Muscle of leg (tissue), 16 donors: ENCODE measurements at places on chromosomes 2 and 18. TPM values are rescaled to one million over a fixed set of nuclear protein-coding genes. Genes with fewer than 3 reads are reported as not detected.

Gene PRSS56
- polyA plus RNA-seq: 1.7 TPM

Gene IL36G
- polyA plus RNA-seq: not detected

Gene WDR75
- polyA plus RNA-seq: 35.5 TPM

Gene TMEM198
- 3.6 TPM for polyA plus RNA-seq

Gene NGEF
- 3.1 TPM for polyA plus RNA-seq

Gene EFR3B
- 3.5 TPM for polyA plus RNA-seq

GRCh38 chr2:136135921-136136906, 18.3 kb upstream of the CXCR4 start:
- DNase-seq: no peak
- H3K4me3 ChIP-seq: no peak overlapping the region
- peak overlapping the region; percentile 10 for H3K27ac ChIP-seq
- H3K36me3 ChIP-seq: no peaks in the 10 kb centered on the region
- peaks cover 8% of the 10 kb centered on the region for H3K4me1 ChIP-seq

- no peak for DNase-seq
- H3K36me3 ChIP-seq: no peaks in the 10 kb centered on the region
- no peak within 1 kb of the TSS for H3K27ac ChIP-seq
- peaks cover 69% of the 10 kb centered on the region for H3K27me3 ChIP-seq
- peak within 1 kb of the TSS; percentile 41 for H3K4me3 ChIP-seq
Observed at GRCh38 chr2:26847655-26848335, at the start of gene DPYSL5. DPYSL5 (plus strand) TSS chr2:26848132; CDS start chr2:26898500, 50,368 bp downstream.

DNA sequence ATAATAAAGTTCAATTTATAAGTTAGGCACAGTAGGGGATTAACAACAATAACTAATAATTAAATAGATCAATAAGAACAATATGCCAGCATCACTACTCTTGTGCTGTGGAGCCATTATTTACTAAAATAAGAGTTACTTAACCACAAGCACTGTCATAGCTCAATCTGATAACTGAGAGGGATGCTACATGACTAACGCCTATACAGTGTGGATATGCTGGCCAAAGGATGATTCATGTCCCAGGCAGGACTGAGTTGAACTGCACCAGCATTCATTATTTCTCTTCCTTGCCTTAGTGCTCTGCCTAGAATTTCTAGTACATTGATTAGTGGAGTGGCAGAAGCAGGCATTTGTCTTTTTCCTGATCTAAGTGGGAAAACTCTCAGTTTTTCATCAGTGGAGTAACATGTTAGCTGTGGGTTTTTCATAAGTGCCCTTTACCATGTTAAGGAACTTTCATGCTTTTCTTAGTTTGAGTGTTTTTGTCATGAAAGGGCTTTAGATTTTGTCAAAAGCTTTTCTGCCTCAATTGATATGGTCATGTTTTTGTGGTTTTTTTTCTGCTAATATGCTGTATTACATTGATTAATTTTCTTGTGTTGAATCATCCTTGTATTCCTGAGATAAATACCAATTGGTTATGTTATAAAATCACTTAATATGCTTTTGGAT, 21.7 kb downstream of the KIAA1328 start:
- H3K27ac ChIP-seq: no peak overlapping the region
- H3K4me3 ChIP-seq: no peak overlapping the region
- DNase-seq: no peak
- H3K27me3 ChIP-seq: no peaks in the 10 kb centered on the region
- no peaks in the 10 kb centered on the region for H3K4me1 ChIP-seq

DNA sequence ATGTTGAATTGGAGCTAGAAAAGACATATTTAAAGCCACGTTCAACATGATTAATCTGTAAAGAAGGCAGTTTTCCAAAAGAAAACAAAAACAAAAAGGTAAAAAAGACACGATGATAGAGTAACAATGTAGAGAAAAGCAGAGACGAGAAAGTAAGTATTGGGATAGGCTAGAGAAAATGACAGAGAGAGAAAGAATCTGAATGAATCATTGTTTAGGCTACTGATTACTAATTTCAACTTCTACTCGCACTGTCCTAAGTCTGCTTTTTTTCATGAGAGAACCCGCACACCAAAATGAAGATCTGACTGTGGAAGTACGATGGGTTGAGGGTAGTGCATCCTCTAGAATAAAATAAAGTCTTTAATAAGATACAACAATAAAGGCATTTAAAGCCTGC, 1599.2 kb upstream of the TMEFF2 start:
- no peaks in the 10 kb centered on the region for H3K4me1 ChIP-seq
- H3K4me3 ChIP-seq: no peak overlapping the region
- no peaks in the 10 kb centered on the region for H3K27me3 ChIP-seq
